Keratinocyte (primary cell): ENCODE measurements at places on chromosomes 3 and 15. TPM values are rescaled to one million over a fixed set of nuclear protein-coding genes. Genes with fewer than 3 reads are reported as not detected.

GRCh38 chr3:157469561-157470294, 33.1 kb downstream of the PTX3 start:
- no peak for DNase-seq

DNA sequence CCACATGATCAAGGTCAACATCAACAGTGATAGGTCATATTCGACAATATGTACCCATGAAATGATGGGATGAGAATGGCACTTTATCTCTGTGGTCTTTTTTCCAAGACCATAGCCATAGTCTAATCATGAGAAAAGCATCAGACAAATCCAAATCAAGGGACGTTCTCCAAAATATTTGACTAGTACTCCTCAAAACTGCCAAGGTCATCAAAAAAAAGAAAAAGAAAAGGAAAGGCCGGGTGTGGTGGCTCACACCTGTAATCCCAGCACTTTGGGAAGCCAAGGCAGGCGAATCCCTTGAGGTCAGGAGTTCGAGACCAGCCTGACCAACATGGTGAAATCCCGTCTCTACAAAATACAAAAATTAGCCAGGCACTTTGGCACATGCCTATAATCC, 318.3 kb downstream of the TAFA4 start:
- no peak for DNase-seq

DNA sequence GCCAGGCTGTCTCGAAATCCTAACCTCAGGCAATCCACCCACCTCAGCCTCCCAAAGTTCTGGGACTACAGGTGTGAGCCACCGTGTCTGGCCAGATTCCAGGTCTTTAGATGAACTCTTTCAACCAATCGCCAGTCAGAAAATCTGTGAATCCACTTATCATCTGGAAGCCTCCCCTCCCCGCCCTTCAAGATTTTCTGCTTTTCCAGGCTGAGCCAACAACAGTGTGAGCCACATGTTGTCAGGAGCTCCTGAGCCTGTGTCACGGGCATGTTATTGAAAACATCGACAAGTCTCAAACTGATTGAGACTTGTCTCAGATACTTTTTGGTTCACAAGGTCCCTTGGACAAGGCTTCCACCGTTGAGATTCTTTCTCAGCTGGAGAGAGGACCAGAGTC, 52.0 kb upstream of the TRPM1 start:
- DNase-seq: no peak

GRCh38 chr3:71052716-71053115, 530.8 kb downstream of the FOXP1 start:
- no peak for DNase-seq

GRCh38 chr15:99963096-99963825, 230.0 kb upstream of the LYSMD4 start:
- no peak for DNase-seq

DNA sequence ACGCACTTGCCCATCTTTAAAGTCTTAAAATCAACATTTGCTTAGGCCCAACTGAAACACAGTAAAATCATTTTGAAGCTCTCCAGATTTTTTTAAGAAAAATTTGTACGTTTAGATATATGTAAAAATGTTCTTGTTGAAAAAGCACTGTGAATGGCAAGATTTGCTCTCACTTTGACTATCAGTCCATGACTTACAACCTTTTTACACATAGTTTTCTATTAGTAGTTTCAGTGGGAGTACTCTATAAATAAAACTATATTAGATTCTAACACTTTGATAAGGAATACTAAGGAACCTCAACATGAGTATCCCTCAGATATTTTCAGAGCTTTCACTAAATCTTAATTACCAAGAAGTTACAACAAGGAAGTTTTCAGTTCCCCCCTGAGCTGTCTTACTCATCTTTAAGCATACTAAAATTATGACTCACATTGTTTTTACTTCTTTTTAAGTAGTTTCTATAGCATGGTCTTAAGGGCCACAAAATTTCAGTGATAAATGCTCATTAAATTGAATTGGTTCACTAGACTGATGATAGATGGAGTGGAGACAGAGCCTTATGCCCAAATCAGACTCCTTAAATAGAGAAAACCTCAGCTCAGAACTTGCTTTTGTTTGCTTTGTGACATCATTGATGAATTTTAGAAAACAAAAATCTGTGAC, 31.6 kb upstream of the RAP2B start:
- no peak for DNase-seq

DNA sequence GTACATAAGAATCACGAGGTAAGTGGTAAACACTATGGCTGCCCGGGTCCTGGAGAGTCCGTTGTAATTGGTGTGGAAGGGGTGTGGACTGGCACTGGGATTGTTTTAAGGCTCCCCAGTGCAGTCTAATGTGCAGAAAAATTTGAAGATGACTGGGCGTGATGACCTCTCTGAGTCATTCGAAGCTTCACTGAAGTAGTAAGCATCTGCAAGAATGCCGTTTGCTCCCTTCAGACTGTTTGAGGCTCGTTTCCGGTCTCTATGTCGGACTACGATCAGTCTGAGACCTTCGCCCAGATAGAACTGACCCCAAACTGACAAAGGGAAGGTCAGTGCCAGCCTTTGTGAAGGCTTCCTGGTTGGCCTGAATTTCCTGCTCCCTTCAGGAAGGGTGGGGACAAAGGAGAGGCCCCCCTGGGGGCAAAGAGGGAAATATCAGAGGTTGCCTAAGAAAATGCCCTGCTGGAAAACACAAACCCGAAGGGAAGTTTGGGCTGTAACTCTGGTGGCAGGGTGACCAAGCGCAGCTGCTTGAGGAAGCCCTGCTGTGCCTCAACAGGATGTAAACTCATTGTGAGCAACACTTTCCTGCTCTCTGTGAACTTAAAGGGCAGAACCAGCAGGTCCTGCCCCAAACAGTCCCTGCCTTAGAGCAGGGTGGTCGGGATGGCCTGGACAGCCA, 34.6 kb downstream of the BTD start:
- no peak for DNase-seq

DNA sequence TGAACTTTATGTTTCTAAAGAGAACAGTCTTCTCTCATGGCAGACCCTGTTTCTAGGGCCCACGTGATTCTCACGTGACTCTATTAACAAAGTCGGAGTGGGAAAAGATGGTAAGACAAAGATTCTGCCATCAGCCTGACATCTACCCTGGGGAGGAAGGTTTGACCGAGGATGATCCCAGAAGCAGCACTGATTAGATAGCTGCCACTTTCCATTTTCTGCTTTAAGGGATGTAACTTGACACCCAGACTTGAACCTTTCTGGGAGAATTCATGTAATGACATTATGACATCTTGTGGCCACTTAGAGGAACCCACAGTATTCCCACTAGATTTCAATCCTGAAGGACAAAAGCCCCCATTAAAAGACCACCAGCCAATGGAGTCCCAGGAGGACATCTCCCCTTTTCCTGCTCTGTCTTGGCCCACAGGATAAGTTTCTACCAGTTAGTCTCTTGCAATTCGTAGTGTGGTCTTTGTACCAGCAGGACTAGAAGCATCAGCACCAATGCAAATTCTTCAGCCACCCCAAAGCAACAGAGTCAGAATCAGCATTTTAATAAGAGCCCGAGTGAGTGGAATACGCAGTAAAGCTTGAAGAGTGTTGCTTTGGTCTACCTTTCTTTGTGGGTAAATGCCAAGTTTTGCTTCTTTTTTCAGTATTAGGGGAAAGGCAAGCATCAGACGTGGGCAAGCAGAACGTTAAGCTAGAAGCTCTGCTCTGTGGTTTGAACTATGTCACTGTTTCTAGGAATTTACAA, 480.5 kb upstream of the PROK2 start:
- no peak for DNase-seq

DNA sequence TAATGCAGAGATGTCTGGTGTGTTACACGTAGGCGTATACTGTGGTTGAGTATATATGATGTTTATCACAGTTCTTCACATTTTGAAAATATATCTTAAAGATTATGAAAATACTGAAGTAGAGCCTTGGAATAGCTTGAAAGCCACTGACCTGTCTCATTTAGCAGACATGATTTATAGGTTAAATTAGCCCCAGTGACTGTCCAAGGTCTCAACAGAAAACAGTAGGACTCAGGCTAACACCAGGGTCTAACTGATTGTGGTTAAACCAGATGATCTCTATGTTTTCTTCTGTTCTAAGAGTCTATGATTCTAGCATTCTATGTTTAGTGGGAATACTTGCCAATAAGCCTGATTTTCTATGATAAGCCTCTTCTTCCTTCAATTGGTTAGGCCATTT, 166.4 kb upstream of the NR2E3 start:
- DNase-seq: no peak

- no peak for DNase-seq
Observed at GRCh38 chr3:178525251-178525650, 11.0 kb upstream of the KCNMB2 start.

GRCh38 chr3:197810901-197811300, 19.8 kb downstream of the LRCH3 start:
- no peak for DNase-seq

GRCh38 chr15:98651581-98652220, 3.4 kb downstream of the IGF1R start:
- DNase-seq: no peak

- no peak for DNase-seq
Observed at GRCh38 chr3:13461169-13462124, 18.7 kb upstream of the HDAC11 start.

GRCh38 chr3:55692957-55693558, 206.0 kb upstream of the WNT5A start:
- DNase-seq: no peak

GRCh38 chr3:64691051-64691450, 3.3 kb upstream of the ADAMTS9 start:
- no peak for DNase-seq

GRCh38 chr15:94240480-94240879, 9.1 kb downstream of the MCTP2 start:
- no peak for DNase-seq

The ADAMTS17 gene
- 0.18 to 0.40 TPM (median 0.18 TPM) in 3 replicates for polyA plus RNA-seq

The GCSAM gene
- 1.7 to 2.9 TPM (median 2.5 TPM) in 3 replicates for polyA plus RNA-seq

The GFM1 gene
- 23.4 to 35.9 TPM (median 28.6 TPM) in 3 replicates for polyA plus RNA-seq

The ACTRT3 gene
- 2.5 to 3.4 TPM (median 2.9 TPM) in 3 replicates for polyA plus RNA-seq

The NTRK3 gene
- polyA plus RNA-seq: not detected in 3 replicates

The MON1A gene
- polyA plus RNA-seq: 10.7 to 14.9 TPM (median 14.7 TPM) in 3 replicates

The SLC51A gene
- not detected in 3 replicates for polyA plus RNA-seq

The DAZL gene
- polyA plus RNA-seq: not detected in 3 replicates

The STX19 gene
- 0.16 to 0.30 TPM (median 0.28 TPM) in 3 replicates for polyA plus RNA-seq

The CLSTN2 gene
- polyA plus RNA-seq: 0.09 to 0.17 TPM (median 0.10 TPM) in 3 replicates

The SEMA3B gene
- polyA plus RNA-seq: 0.33 to 0.81 TPM (median 0.58 TPM) in 3 replicates

The RGMA gene
- 0.18 to 0.32 TPM (median 0.22 TPM) in 3 replicates for polyA plus RNA-seq
